ENCODE measurements at places on chromosomes 11 and 22. TPM values are rescaled to one million over a fixed set of nuclear protein-coding genes. Genes with fewer than 3 reads are reported as not detected.

GRCh38 chr11:13965337-13965736 is 2.8 kb downstream of the SPON1 start:
- no peak for DNase-seq

TRIM64C gene
- total RNA-seq: not detected

- no peak for DNase-seq
These were observed 154.0 kb upstream of the SYT13 start for GRCh38 chr11:45440111-45440510.

- DNase-seq: no peak
These were observed 132.6 kb upstream of the HSD17B12 start for GRCh38 chr11:43547889-43548381.

DNA sequence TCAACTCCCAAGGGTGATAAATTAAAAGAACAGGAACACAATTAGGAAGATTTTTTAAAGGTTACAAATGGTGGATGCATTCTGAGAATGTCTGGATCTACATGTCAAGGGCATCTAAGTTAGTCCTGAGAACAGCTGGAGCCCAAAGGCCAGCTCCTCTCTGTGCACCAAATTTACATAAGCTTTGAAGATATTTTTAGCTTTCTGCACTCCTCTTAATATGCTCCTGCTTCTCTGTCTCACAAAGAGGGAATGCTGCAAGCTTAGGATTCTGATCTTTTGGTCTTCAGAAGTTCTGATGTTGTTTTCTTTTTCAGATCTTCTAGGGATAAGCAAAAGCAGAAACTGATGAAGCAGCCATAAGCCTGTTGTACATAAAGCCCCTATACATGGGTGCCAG is 309.8 kb upstream of the NCAM1 start:
- DNase-seq: no peak

TOM1 gene
- 33.4 TPM for total RNA-seq

- no peak for DNase-seq
These were observed 8.6 kb downstream of the PLEKHA7 start for GRCh38 chr11:17005646-17006045.

GAS2 gene
- total RNA-seq: 18.9 TPM

ANO5 gene
- total RNA-seq: 3.3 TPM

MDK gene
- 70.1 TPM for total RNA-seq

TIMP3 gene
- total RNA-seq: 89.6 TPM

DNA sequence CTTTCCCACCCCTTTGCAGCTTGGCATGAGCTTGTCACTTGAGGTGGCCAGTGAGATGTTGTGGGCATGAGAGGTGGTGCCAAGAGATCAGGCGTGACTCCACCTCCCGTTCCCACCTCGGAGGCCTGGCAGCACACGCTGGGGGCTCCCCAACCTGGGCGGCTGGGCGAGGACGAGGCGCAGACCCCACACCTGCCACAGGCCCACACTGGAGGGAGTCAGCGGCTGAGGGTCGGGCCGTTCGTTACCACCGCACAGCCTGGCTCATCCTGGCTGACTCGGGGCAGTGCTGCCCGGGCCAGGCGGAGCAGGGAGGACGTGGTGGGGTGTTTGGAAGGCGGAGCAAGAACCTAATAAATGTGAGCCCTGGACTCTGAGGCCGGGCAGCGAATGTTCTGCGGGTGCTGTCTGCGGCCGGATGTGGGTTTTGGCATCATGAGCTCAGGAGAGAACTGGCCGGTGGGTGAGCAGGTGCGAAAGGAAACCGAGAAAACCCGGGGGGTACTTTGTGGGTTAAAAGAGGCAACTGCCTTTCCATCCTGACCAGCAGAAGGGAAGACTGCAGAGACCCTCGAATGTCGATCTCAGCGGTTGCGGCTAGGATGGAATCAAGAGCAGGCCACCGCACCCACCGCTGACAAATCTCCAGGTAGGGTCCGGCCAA is 10.2 kb upstream of the IFITM3 start:
- DNase-seq: no peak

DNA sequence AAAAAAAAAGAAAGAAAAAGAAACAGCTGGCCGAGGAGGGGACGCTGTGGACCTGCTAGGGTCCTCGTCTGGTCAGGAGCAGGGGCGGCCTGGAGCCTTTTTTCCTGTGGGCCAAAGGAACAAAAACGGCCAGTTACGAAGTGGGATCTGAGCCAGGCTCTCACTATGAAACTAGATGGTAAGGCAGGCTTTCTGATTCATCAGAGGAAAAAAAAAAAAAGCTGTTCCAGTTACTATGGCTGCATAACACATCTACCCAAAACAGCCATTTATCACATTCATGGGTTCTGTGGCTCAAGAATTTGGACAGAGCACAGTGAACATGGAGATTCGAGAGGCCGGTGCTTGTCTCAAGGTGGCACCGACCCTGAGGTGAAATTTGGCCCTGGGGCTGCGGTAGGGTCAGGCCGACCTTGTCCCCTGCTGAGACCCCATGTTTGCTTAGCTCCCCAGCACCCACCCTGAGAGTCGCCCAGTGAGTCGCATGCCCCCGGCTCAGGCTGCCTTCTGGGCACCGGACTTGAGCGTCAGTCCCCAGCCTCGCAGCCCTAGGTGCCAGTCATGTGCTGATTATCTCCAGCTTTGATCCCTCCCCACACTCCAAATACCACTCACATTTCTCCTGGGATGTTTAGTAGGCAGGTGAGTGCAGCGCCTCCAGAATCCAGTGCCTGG is 34.2 kb downstream of the MRGPRD start:
- DNase-seq: peak; percentile 8

DNA sequence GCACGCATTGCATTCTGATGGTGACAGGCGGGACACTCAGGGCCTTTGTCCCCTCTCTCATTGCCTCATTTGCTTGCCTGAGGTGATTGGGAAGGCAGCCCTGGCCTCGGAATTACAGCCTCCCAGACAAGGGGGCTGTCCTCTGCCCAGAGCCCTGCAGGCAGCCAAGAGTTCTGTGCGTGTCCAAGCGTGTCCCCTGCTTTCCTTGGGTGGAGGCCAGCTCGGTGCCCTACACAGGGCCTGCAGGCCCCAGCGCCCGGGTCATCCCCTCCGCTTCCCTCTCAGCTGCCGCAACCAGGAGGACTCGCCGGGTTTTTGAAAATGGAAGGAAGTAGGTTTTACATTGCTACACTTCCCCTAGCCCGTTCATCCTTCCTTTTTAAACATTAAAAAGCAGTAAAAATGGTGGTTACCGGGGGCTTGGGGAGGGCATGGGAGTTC is 1.9 kb downstream of the GRAMD4 start:
- no peak for DNase-seq

RIC3 gene
- total RNA-seq: 9.5 TPM

DNA sequence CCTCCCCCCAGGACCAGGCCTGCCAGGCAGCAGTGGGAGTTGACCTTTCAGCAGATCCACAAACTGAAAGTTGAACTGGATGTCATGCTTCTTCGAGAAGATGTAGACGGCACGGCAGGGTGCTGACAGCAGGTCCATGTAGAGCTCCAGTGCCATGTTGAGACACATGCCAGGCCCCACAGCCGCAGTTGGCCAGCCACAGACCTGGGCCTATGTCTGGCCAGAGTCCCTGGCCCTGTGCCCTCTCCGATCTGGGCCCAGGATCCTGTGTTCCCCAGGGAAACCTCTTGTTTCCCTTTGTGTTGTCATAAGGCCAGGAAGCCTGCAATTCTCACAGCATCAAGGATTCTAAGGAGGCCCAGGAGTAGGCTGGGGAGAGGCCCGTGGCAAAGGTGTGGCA is at the start of gene GSTT4:
Gene GSTT4 (minus strand): TSS at position 253 of the 400 bp plus-strand sequence. CDS start 97 bp downstream, at position 156.
- DNase-seq: no peak

- DNase-seq: peak; percentile 50
These were observed 8.2 kb downstream of the PHF21A start for GRCh38 chr11:46112961-46113607.

DNA sequence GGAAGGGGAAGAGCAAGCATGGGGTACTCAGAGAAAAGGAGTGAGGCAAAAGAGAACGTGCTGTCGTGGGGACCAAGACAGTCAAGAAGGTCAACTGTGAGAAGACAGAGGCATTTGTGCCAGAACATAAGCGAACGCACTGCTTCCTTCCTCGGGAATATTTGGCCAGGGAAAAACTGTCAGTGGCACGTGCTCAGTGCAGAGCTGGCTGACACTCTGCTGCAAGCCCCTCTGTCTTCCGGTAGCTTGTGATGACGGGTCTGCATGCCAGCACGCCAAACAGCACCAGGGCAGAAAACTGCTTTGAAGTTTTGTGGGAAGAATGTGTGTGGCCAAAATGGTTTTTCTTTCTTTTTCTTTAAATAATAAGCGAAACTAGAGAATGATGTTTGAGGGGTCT is 60.6 kb downstream of the SMCO4 start:
- no peak for DNase-seq

TMX2 gene
- total RNA-seq: 33.8 TPM

GRCh38 chr22:29861672-29862297 is 21.2 kb upstream of the MTMR3 start:
- DNase-seq: no peak

DNA sequence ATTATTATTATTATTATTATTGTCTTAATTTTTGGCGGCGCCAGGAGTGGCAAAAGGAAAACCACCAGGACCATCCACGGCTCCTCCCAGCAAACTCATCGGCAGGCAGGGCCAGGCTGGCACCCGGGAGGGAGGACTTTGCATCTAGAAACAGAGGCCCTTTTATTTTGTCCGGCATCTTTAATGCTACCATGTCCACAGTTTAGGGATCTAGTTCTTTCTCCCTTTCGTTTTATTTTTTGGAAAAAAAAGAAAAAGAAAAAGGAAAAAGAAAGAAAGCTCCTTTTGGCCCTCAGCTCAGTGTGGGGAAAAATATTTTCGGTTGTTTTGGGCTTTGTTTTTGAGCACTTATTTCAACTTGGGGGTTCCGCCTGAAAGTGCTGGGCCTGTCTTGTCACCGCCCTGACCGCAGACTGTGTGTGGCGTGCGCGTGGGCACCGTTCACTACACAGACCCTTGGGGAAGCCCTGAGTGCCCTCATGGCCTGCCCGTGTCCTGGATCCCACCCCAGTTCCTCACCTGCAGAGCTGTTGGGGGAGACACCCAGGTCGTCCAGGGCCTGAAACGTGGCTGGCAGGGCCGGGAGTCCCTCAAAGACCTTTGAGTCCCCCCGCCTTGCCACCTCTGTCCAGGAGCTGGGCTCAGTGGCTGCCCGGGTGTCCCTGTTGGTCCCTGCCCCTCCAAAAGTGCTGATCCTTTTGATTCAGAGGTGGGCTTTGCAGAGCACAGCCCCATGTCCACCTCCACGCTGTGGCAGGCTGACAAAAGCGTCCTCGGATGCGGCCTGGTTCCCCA is 69.1 kb upstream of the PPARA start:
- no peak for DNase-seq

DNA sequence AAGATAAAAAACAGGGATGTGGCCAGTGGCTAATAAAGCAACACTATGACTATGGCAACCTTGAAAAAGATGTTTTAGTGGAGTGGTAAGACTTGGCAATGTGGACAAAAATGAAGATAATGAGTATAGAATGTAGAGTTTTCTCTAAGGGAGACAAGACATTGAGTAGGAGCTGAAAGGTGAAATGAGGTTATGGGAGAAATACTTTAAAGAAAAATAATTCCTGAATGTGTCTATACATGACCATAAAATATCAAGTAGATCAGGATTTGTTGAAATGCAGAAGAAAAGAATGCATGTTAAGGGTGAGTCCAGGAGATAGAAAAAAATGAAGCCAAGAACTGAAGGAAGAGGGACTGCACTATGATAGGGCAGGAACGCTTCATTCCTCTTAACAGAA is 101.6 kb upstream of the CARD18 start:
- DNase-seq: no peak

DNA sequence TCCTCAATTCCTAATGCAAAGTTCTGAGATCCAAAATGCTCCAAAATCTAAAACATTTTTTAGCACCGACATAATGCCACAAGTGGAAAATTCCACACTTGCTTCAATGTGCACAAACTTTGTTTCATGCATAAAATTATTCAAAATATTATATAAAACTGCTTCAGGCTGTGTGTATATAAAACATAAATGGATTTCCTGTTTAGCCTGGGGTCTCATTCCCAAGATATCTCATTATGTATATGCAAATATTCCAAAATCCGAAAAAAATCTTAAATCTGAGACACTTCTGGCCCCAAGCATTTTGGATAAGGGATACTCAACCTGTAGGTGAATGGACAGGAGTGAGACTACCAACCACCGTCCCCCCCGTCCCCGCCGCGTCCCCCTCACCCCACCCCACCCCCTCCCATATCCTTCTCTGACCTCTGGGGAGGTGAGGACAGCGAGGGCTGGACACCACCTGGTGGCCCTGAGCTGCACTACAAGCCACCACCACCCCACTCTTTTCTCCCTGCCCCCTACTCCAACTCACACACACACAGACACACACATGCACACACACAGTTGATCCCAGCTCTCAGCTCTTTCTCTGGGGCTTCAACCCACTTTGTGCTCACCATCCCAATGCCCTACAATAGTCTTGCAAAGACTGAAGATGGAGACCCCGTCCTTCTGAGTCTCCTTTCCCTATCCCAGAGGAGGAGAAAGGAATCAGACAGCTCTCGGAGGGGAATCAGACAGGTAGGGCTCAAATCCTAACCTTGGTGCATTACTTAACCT is 101.0 kb downstream of the PDE2A start:
- DNase-seq: no peak

DNA sequence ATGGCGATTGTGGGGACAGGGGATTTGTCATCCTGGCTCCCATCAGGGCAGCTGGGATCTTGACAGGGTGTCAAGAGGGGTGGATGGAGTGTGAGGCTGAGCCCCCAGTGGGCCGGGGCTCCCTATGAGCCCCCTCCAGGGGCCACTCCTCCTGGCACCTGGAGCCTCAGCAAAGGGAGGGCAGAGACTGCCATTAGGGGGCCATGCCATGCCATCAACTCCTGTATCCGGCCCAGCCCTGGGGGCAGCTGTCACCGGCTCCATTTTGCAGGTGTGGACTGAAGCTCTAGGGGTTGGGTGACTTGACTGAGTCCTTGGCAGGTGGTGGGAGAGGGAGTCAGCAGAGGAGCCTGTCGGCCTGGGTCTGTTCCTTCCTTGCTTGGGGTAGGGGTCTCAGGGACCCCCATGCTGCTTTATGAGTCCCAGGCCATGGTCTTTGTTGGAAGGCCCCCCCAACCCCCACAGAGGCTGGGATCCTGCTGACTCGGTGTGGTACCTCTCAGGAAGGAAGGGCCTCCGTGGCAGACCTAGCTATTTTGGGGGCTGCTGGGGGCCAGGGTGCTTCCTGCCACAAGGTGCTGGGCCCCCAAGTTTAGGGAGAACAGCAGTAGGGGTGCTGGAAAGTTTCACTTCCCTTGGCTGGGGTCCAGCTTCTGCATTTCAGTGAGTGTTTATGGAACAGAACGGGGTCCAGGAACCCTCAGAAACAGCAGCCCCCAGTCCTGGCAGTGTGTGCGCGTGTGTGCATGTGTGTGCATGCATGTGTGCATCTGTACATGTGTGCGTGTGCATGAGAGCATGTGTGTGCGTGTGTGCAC is 1.5 kb downstream of the ACY3 start:
- DNase-seq: no peak

C22orf31 gene
- 0.20 TPM for total RNA-seq

- DNase-seq: no peak
These were observed 41.7 kb downstream of the KCNJ4 start for GRCh38 chr22:38413085-38414008.

DNA sequence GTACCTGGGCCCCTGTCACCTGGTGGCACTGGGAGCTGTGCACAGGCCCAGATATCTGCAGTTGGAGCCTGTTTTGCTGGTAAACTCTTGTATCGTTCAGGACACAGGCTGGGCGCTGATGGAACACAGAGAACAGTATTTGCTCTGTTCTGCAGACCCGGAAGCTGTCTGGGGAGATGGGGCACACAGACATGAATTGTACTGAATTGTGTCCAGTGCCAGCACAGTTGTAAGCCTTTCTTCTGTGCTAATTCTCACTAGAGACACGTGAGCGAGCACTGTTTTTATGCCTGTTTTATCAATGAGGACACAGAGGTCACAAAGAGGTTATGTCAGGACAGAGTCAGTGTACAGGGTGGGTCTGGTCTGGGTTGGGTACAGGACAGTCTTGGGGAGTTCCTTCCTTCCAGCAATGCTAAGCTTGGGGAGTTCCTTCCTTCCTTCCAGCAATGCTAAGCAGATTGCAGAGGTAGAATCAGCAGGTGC is 24.4 kb upstream of the ACR start:
- no peak for DNase-seq

Data from skin of body (tissue), 3 donors.